ENCODE measurements at places on chromosomes 7 and 10. TPM values are rescaled to one million over a fixed set of nuclear protein-coding genes. Genes with fewer than 3 reads are reported as not detected.

DNA sequence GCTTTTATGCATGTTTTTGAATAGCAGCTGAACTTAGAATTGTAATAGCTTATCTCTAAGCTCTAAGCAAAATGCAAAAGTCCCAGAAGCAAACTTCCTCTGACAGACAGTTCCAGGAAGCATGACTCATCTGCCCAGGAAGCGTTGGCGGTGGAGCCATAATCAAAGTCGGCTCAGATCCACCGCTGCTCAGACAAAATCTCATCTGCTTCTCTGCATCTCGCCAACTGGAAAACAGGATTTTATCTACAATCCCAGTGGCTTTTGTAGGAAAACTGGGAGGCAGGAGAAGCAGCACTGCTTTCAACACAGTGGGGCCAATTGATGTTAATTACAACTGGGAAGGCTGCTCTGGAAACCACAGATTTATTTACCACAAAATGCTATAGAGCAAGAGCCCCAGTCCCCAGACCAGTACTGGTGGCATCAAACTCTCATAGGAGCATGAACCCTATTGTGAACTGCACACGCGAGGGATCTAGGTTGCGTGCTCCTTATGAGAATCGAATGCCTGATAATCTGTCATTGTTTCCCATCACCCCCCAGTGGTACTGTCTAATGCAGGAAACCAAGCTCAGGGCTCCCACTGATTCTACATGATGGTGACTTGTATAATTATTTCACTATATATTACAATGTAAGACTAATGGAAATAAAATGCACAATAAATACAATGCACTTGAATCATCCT is 99.9 kb downstream of the CUBN start:
- DNase-seq = no peak

DNA sequence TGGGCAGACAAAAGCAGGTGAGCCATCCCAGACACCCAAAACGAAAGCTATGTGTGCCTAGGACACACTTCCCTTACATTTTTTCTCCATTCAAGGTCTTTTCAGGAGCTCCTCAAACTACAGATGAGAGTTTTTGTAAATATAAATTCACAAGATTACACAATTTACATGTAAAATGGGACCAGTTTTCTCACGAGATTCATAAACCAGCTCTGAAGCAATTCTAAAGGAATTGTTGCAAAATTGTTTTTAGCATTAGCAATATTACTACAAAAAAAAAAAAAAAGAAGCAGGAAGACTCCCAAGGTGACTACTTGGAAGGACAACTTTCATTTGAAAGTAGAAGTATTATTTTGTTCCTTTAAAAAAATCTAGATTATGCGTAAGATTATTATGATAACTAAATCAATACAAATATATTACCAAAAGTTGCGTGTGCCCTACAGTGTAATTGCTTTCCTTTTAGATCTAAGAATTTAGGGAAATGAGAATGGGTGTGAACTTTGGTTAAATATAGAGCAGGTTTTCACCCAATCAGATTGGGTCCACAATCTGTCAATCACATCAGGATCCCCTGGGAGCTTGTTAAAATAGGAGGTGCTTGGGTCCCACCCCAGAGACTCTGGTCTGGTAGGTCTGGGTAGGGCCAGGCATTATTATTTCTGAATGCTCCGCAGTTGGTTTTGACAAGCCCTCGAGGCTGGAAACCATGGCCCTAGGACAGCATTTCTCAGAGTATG is 72.2 kb downstream of the TBXAS1 start:
- DNase-seq = no peak

GRCh38 chr10:3782451-3783315 is 2.3 kb downstream of the KLF6 start:
- no peak for DNase-seq

DNA sequence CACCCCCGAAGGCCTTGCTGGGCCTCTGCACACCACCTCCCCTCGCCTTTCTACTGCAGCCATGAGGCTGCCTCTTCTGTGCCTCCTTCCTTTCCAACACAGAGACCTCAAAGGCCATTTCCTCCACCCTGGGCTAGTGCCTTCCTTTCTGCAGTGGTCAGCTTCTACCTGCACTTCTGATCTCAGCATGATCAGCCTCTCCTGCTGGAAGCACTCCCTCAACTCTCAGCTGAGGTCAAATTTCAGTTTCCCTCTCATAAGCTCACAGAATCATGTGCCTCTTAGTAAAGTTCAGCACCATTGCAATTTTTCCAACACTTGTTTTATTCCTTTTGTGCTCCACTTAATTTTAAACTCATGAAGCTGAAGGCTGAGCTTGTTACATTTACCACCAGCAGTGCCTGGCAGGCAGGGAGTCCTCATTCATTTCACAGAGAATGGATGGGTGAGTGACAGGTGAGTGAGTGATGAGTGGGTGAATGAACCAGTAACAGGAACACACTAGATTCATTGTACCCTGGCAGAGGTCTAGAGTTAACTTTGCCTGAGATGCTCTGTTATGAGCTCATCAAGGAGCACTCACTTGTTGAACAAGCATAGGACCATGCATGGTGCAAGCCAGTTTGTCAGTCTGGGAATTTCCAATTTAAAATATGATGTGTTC is 124.0 kb upstream of the PRSS58 start:
- DNase-seq = no peak

DNA sequence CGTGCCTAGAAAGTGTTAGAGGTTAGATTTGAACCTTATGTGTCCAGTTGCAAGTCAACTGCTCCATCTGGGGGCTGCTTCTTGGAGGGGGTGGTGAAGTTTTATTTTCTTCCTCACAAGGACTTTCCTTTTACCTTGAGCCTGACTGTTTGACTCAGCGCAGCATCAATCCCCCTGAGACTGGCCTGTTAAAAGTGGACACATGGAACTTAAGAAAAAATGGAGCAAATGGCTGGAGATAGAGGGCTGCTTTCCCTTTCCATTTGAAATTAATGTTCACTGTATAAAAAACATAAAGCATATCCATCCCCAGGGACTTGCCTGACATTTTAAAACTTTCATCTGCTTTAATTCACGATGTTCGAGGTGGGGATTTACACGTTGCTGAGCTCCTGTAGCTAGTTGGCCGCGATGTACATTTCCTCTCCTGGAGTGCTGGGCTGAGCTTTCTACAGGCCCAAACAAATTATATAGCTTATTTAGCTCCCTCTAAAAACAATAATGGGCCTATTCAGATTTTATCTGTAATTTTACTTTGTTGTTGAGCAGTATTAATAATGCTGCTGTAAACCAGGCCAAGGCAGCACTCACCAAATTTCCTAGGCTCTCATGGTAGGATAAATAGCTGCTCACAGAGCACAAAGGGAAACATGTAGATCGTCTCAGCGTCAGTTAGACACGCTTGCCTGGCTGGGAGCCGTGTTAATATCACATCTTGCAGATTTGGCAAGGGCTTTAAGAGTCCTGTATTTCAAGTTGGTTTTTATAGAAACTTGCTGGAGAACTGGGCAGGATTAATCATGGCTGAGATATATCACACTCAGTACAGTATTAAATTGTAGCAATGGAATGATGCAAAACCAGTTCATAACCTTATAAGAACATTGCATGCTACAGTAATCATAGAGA is 251.5 kb downstream of the LRMDA start:
- no peak for DNase-seq

DNA sequence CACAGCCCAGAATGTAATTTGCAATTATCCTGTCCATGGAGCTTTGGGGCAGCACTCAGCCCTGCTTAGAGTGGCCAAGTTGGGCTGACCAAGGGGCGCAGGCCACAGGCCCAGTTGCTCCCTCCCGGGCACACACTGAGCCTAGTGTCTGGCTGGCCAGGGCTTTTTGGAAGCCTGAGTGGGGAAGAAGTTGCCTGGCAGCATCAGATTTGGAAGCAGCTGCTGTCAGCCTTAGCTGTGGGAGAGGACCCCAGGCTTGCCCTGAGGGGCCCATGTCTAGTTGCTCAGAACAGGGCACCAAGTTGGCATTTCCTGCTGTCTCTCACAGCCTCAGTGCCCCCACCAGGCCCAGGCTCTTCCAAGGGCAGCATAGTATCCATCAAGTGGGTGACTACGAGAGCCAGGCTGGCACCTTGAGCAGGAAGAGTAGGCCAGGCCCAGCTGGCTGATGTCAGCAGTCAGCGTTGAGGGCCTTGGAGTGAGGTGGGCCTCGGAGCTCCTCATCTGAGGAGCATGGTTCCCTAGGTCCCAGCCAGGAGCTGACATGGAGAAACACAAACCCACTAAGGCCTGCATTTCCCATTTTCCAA is 14.4 kb downstream of the ANTXRL start:
- peak; percentile 15 for DNase-seq

DNA sequence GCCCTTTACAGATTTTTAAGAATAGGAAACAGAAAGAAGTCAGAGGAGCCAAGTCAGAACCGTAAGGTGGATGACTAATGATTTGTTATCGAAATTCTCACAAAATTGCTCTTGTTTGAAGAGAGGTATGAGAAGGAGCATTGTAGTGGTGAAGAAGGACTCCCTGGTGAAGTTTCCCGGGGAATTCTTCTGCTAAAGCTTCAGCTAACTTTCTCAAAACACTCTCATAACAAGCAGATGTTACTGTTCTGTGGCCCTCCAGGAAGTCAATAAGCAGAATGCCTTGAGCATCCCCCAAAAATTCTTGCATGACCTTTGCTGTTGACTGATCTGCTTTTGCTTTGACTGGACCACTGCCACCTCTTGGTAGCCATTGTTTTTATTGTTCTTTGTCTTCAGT is 152.9 kb downstream of the HGF start:
- DNase-seq = no peak

DNA sequence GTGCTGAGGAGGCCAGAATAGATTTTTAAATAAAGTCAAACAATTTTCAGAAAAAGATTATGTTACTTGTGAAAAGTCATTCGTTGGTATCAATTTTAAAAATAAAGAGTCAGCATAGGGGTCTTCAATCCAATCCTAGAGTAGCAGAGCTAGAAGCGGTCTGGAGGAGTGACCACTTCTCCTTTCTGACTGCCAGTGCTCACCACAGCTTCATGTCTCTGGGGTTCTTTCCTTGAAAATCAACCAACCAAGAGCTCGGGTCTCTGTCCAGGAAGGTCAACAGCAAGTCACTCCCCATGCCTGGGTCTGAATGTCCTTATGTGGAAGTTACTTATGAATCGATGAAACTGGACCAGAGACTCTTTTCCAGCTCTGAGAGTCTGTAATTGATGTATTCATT is 14.3 kb downstream of the PTPRN2 start:
- no peak for DNase-seq

DNA sequence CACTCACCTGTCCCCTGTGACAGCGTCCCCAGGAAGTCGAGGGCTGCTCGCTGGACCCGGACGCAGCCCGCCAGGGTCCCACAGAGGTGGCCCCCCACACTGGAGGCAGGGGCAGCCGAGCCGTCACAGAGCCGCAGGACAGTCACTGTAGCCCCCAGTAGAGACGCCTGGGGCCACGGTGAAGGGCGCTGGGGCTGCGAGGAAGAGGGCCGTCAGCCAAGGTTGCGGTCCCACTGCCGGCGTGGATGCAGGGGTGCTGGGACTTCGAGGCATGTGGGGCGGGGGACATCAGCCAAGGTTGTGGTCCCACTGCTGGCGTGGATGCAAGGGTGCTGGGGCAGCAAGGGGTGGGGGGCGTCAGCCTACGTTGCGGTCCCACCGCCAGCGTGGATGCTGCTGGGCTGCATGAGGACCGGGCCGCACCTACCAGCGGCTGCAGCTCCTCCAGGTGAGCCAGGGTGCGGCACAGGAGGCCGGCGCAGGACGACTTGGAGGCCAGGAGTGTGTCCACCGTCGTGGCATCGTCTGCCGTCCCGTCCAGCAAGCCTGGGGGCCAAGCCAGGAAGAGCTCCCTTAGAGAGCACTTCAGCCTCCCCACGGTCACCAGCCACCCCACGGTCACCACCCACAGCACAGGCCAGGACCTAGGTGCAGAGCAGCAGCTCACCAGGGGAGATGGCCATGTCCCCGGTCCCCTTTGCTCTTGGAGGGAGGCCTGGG is 13.9 kb downstream of the BRAT1 start:
- no peak for DNase-seq

DNA sequence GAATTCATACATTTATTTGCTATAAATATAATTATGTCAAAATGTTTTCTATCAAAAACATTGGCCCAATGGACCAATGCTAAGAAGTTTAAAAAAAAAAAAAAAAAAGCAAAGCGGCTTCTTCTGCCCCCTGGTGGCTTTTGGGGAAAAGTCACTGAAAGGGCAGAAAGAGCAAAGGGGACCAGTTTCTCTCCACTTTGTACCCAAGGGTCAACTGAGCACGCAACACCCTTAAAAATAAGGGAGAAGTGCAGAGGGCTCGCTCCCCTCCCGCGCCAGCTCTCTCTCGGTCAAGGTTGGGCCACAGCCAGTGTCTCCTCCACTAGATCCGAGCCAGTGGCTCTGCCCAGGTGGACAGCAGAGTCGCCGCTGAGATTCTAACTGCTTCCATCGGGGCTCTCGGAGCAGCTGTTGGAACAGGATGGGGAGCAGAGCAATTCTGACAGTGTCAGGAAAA is 136.4 kb upstream of the FGFR2 start:
- no peak for DNase-seq

GRCh38 chr7:107712896-107713295 is 31.0 kb upstream of the CBLL1 start:
- DNase-seq = no peak

- no peak for DNase-seq
Measured at GRCh38 chr10:132634241-132634946, 96.8 kb downstream of the INPP5A start.

DNA sequence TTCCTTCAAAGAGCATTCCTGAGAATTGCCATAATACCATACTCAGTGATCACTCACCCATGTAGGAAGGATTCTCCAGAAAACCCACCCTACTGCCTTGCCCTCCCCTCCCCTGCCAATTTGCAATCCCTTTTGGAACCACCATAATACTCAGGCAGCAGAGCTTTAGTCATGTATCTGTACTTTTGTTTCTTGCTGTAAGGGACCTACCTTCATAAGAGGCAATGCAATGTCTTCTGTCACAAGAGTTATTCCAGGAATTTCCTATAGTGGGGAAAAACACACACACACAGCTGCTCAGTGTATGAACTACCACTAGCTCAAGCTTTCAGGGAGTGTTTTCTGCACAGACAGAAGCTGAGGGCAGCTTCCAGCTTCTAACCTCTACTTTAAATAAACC is 67.0 kb downstream of the GSAP start:
- DNase-seq = no peak

DNA sequence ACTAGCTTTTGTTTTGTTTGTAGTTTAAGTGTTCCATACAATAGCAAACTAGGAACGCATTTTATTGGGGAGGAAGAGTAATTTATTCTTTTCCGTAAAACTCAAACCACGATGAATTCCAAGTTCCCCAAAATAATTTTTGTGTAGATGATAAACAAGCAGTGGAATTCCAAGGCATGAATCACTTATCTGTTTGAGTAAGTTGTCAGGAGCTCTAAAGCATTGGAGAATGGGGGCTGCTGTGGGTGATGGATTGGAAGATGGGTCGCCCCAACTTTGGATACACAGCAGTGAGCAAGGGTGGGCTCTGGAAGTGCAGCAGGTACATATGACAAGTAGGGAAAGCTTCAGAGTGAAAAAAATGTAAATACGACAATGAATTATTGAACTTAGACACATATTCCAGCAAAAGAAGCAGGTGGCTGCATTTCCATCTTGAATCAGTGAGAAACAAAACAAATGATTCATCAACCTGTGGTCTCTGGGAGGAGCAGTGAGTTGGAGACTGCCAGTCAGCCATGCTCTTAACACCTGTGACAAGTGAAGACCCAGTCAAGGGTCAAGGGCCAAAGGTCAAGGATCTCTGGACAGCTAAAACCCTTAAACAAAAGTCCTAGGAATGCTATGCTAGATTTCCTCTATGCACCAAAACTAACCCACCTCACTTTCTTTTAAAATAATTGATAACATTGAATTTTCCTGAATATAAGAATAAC is 34.2 kb upstream of the ADRB1 start:
- no peak for DNase-seq

The PLA2G12B gene
- total RNA-seq = not detected

The MUC12 gene
- 1.4 TPM for total RNA-seq

The AGR3 gene
- total RNA-seq = not detected

The CRHR2 gene
- 0.15 TPM for total RNA-seq

The TWIST1 gene
- 60.0 TPM for total RNA-seq

The PDE1C gene
- total RNA-seq = 30.1 TPM

Measured in breast epithelium (tissue), 4 donors.